ENCODE measurements at places on chromosomes 11 and 22.

DNA sequence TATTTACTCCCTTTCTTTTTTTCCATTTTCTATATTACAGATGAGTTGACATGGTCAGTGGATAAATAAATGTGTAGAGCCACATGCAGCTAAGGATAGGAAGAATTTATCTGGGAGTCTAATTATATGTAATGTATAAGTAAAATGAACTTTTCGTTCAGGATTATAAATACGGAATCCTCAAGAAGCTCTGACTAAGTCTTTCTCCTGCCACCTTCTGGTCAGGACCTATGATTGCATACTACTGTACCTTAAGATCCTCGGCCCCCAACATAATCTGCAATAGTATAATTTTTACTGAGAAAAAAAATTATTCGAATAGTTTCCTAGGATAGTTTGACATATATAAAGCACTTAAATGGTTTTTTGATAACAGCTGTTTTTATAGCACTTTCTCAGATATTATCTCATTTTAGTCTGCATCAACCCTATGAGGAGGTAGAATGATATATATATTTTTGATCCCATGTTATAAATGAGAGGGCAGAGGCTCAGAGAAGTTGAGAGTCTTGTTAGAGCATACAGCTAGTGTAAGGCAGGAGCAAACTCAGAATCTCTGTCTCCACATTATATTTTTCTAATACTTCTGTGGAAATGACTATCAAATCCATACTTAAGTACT lies 36.1 kb downstream of the CCDC90B start:
- no peak for DNase-seq

GRCh38 chr11:118532852-118533768 lies 2.1 kb downstream of the TMEM25 start:
- no peak for DNase-seq

- DNase-seq = no peak
Observed at GRCh38 chr22:25745341-25746011, 3.5 kb downstream of the MYO18B start.

- DNase-seq = no peak
Observed at GRCh38 chr11:13140028-13140870, 131.1 kb downstream of the RASSF10 start.

DNA sequence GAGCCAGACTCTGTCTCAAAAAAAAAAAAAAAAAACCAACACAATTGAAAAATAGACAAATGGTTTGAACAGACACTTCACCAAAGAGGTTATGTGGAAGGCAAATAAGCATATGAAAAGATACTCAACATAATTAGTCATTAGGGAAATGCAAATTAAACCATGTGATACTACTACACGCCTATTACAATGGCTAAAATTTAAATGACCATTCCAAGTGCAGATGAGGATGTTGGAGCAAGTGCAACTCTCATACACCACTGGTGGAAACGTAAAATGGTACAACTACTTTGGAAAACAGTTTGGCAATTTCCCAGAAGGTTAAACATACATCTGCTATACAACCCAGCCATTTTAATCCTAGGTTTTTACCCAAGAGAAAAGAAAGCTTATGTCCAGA lies 24.3 kb downstream of the EIF4ENIF1 start:
- no peak for DNase-seq

DNA sequence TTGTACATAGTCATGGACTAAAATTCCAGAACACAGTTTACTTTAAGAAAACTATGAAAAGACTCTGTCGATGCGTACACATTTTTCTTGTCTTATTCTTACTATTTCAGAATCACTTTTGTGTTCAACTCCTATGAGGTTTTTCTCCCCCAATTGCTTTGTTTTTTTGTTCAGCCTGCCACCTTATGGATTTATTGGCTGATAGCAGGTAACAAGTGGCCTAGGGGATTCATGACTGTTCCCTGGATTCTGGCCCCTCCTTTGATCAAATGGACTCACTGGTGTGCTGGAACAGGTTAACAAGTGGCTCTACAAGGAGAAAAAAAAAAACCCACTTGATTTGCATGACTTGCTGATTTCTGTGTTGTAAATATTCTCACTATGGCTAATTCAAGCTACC lies 10.6 kb downstream of the MMP20 start:
- DNase-seq = no peak

GRCh38 chr22:20198557-20199319 lies 47.9 kb upstream of the CCDC188 start:
- no peak for DNase-seq

DNA sequence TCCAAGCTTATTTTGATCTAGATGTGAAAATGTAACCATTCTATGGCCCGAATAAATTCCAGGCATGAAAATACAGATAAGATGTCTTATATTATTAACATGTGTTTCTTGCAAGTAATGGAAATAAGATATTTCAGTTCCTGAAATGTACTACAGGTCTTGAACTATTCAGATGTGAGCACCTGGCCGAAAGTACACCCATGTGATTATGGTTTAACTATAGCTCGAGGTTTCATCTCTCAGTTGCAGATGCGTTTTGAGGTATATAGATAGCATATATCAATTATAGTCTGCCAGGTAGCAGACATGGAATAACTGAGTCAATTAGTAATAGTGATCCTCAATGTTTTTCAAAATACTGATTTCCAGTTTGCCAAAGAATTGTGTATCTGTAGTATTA lies 68.3 kb downstream of the DDIAS start:
- DNase-seq = no peak

- DNase-seq = no peak
Observed at GRCh38 chr11:1729692-1730011, 20.7 kb downstream of the IFITM10 start.

DNA sequence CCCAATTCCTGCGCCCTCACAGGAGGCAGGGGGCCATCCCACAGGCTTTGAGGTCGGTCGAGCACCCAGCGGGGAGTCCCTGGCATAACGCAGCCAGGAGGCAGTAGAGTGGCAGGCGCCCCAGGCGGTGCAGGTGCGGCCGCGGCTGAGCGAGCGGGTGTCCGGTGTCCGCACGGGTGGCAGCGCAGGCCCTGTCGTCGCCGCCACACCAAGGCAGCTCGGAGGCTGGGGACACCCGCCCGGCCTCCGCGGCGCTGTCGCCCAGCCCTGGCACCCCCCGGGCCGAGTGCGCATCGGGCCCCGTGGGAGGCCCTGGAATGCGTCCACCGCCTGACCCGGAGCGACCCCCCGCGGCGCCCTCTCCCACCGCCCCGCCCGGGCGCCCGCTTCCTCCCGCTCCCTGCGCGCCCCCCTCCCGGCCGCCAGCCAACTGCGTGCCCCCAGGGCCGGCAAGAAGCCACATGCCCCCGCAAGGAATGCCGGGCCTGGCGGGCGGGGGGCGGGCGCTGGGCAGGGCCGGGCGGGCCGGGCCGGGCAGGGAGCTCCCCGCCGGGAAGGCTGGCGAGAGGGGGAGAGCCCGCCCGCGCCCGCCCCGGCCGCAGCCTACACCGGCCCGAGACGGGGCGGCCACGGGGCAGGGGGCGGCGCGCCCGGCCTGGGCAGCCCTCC lies 33.9 kb downstream of the PRDM11 start:
- no peak for DNase-seq

DNA sequence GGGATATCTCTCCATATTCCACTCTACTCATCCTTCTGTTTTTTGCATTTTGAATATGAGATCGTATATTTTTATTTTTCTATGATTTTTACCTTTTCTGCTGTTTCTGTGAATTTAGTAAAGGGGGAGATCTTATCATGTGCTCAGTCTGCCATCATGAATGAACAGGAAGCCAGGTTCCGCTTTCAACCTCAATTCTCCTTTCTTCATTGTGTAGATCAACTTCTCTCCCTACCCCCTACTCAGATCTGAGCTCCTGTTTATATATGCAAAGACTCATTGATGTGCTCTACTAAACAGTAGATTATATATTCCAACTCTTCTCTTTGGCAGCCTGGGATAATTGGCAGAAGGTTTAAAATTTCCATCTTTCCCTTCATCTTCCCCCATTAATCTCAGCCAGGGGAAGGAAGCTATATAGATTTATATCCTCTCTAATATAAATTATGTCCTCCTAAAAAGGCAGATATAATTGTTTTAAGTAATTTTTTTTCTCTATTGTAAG lies 336.7 kb upstream of the PLET1 start:
- no peak for DNase-seq

DNA sequence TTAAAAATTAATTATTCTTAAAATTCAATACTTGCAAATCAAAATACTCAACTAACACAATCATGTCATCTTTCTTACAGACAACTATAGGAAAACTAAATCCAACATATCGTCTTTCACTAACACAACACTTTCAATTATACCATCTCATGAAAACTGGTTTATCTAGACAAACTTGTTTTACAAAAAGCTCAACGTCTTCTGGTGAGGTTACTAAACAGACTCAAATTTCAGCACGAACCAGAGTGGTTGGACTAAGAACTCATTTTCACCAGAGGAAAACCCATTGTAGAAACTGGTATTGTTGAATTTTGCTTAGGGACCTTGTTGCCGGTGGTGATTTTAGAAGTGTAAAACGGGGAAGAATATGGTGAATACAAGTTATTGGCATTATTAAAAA lies 52.2 kb downstream of the NUP98 start:
- no peak for DNase-seq

DNA sequence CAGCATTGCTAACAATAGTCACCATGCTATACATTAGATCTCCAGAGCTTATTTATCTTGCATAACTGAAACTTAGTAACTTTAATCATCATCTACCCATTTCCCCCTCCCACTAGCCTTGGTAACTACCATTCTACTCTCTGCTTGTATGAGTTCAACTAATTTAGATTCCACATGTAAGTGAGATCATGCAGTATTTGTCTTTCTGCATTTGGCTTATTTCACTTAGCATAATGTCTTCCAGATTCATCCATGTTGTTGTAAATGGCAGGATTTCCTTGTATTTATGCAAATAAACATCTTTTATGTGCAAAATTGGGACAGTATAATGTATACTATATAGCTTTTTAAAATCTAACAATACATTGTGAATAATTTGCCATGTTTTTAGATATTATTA lies 66.0 kb upstream of the ZBED5 start:
- no peak for DNase-seq

DNA sequence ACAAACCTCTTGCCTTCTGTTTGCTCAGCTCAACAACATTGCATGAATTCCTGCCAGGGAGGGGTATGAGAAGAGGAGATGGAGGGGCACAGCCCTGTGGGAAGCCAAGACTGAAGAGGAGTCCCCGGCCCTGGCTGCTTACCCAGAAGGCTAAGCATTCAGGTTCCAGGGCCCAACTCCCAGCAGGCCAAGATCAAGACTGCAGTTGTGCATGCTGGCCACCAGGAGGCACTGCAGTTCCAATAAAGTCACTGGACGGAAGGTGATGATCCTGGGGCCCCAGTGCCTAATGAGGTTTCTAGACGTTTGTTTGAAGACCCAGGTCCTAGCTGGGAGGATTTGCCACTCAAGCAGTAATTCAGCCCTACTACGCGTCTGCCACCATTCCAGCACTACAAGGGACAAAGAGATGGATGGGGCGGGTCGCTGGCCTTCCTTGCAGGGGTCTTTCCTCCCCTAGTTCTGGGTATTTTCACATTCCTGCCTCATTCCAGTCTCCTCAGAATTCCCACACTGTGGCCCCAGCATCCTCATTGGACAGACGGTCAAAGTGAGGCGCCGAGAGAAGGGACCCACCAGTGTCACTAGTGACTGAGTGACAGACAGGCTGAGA lies 23.6 kb downstream of the ALX4 start:
- DNase-seq = peak; percentile 25

- DNase-seq = no peak
Observed at GRCh38 chr11:10674440-10674855, 19.1 kb downstream of the IRAG1 start.

GRCh38 chr22:43921370-43921769 lies 2.2 kb upstream of the PNPLA3 start:
- no peak for DNase-seq

DNA sequence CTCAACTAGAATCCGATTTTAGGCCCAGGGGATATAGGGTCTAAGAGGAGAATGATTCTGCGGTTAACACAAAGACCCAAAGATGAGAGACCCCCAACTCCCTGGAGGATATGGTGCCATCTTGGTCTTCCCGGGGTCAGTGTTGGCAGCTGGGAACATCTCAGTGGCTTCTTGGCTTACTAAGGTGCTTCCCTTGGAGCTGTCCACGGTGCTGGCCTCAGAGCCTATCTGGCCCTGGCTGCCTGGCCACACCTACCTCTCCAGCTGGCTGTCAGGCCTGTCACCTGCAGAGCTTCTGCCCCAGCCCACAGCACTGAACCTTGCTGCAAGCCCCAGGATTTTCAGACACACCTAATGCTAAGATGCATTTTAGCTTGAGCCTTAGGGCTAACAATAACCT lies 70.7 kb upstream of the THY1 start:
- no peak for DNase-seq

DNA sequence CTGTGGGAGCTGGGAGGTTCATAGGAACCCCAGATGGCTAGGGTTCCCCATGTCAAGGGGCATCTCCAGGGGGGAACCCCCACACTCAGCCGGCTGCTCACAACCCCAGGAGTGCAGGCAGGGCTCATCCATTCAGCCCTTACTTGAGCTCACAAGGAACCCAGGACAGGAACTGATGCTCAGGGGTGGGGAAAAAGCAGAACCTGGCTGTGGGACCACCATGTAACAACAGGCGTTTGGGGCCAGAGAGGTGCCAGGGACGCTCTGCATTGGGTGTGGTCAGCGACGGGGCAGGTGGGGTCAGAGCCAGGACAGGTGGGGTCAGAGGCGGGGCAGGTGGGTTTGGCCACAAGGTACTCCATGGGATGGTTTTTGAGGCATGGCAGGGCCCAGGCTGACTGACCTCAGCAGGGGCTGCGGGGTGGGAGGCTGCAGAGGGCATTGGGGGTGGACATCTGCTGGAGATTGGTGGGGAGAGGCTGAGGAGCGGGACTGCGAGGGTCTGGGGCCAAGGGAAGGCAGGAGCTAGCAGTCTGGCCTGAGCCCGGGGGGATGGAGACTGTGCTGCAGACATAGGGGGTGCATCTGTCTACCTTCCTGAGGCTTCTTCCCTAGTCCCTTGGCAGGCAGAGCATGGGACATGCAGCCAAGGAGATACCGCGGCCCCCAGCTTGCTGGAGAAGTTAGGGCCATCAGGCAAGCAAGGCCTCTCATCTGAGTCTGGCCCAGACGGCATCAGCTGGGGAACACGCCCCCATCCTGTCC lies 34.0 kb upstream of the CARS1 start:
- DNase-seq = no peak

DNA sequence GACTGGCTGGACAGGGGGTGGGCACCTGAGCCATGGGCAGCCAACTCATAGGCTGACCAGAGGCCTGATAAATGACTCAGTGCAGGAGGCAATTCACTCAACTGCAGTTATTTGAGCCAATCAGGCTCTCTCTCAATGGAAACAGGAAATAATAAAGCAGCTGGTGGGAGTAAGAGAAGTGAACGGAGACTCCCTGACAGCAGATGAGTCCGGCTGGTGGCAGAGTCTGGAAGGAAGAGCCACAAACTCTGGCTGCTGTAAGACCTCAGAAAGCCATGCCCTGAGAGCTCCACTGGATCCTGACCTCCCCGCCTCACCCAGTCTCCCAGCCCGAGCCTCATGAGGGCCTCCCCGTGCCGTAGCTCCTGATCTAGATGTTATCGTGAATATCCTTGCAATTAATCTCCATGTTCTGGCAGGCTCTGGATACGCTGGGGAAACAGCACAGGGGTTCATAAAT lies 69.8 kb downstream of the TRIM29 start:
- no peak for DNase-seq

- DNase-seq = no peak
Observed at GRCh38 chr11:33690290-33691065, 10.1 kb downstream of the C11orf91 start.
